Progenitor cell of endocrine pancreas (in vitro differentiated cells): ENCODE measurements at places on chromosomes 16 and 17.

DNA sequence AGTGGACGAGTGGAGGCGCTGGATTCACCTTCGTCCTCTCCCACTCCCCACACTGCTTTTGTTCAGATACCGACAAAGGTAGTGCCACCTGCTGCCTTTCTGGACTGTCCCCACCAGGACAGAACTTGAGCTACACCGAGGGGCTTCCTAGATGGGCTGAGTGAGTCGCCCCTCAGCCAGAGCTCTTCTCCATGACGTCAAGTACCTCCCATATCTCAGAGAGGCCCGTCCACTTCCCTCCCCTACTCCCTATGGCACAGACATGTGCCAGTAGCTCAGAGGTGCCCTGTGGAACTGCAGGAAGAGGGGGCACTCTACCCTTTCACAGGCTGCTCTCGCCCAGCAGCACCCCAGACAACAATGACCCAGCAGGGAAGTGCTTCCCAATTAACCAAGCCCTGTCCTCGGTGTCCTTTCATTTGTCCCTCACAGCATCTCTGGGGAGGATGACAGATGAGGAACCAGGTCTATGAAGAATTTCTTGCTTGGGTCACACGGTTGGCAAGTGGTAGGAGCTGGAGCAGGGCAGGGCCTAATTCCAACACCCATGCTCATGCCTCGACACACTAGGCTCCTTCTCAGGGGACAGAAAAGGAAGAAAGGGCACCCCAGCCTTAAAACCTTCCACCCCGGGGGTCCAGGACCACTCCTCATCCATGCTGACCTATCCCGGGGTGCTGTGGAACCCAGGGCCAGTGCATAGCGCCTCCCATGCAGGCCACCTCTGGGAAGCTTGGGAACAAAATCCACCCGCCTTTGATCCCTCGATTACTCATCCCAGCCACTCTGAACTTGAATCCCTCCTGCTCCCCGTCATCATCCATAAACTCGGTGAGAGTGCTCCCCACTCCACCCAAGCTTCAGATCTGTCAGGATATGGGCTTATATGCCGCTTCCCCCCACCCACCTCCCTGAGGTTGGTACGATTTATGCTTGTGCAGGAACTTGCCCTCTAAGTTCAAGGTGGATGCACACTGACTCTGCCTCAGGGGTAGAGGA, 51.7 kb downstream of the WNT3 start:
- DNase-seq, result no peak

- no peak for DNase-seq
These were observed 199.0 kb downstream of the MSI2 start for GRCh38 chr17:57455063-57455914.

DNA sequence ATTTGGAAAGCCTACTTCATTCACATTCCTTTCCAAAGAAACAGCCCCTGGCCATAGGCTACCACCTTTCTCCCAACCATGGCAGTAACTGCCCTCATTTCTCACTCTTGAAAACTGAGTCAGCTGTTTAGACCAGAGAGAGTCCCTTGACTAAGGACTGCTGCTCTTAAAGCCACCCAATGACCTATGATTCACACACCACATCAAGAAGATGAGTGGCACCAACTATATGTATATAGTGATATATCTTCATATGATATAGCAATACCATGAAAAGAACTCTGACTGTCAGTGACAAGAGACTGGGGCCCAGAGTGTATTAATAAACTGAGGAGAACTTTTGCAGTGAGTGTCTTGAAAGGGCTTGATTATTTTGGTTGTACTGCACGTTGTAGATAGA, 404.5 kb upstream of the ASIC2 start:
- DNase-seq, result no peak

DNA sequence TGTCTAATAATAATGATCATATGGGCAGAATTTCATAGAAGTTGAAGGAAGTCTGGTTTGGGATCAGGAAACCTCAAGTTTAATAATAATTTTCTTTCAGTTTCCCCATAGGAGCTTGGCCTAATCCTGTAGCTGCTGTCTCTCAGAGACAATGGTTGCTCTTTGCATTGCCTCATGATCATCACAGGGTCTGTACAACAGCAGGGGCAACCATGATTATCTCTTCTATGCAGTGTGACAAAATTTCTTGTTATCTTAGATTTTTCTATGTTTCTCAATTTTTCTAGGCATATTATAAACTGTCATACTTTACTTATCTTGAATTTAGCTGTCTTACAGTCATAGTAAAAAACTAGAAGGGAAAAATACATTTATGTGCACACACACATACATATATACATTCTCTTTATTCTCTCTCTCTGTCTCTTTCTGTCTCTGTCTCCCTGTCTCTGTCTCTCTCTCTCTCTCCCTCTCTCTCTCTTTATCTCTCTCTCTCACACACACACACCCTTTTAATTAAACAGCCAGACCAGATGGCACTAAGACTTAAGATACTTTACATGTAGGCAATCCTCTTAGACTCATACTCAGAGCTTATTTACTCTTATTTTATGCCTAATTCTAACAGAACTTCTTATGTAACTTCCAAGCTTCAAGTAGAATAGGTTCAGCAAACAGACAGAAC, 30.5 kb downstream of the SMIM36 start:
- DNase-seq, result no peak

- DNase-seq, result no peak
These were observed 162.2 kb upstream of the KCNJ16 start for GRCh38 chr17:69912805-69913204.

- DNase-seq, result no peak
These were observed 4.3 kb downstream of the CBLN1 start for GRCh38 chr16:49277386-49277742.

DNA sequence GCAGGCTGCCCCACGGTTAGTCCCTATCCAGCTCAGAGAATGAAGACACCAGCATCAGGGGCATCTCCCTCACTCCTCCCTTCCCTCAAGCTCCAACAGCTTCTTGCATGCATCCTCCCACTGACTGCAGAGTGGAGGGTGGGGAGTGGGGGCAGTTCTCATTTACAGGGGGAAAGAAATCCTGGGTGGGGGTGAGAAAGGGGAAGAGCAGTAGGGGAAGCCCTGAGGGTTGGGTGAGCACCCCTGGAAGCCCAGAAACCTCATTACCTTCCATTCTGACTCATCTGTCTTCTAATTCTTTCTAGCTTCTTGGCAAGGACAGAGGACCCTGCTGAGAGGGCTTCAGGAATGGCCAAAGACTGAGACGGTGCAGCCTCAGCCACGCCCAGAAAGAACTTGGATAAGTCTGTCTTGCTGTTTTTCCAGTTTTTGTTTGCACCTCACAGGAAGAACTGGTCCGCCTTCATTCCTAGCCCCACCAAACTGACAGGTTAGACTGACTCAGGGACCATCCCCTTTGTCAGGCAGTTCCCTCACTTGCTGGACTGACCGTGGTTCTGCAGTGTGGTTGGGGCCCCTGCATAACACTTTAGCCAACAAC, 52.5 kb upstream of the WSB1 start:
- no peak for DNase-seq

DNA sequence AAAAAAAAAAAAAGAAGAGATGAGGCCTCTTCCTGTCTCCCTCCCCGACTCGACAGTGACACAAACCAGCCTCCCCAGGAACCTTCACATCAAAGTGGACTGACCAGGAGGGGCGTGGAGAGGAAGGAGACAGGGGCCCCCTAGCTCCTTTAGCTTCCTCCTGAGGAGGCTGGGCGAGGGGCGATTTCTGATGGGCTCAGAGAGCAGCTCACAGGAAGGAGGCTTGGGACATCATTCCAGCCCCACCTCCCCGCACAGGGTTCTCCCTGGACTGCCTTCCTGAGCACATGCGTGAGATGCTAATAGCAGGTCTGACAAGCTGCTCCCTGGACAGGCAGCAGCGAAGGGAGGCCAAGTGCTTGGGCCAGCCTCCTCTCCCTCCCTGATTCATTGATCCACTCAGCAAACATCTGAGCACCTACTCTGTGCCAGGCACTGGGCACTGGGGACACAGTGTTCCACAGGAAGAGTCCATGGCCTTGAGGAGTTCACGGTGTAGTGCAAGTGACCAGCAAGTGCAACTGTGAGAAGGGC, 14.4 kb upstream of the DOK4 start:
- no peak for DNase-seq

- DNase-seq, result no peak
These were observed 6.4 kb downstream of the SHISA9 start for GRCh38 chr16:12907670-12908233.

GRCh38 chr17:65438708-65439294, 122.6 kb downstream of the AXIN2 start:
- no peak for DNase-seq

DNA sequence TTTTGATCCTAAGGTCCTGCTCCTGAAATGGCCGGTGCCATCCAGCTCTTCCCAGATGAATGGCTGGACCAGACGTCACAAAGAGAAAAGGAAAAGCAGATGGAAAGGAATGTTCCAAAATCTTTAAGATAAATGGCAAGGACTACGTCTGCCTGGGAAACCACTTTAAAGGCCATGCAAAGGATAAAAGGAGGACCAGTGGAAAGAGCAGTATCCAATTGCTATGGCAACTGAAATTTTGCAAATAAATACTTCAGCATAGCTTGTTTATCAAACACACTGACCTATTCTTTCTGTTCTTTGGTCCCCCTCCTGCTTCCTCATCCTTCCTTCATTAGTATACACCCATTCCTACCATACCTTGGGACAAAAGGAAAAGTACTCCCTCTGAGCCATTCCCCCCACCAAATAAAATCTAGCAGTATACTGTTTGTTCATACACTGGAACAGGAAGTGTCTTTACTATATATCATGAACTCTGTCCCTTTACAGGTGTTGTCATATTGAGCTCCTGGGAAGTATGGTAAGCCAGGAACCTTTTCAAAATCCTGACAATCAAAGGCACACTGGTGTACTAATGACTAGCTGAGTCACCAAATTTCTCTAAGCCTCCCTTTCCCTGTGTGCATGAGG, 37.2 kb upstream of the NUFIP2 start:
- no peak for DNase-seq

DNA sequence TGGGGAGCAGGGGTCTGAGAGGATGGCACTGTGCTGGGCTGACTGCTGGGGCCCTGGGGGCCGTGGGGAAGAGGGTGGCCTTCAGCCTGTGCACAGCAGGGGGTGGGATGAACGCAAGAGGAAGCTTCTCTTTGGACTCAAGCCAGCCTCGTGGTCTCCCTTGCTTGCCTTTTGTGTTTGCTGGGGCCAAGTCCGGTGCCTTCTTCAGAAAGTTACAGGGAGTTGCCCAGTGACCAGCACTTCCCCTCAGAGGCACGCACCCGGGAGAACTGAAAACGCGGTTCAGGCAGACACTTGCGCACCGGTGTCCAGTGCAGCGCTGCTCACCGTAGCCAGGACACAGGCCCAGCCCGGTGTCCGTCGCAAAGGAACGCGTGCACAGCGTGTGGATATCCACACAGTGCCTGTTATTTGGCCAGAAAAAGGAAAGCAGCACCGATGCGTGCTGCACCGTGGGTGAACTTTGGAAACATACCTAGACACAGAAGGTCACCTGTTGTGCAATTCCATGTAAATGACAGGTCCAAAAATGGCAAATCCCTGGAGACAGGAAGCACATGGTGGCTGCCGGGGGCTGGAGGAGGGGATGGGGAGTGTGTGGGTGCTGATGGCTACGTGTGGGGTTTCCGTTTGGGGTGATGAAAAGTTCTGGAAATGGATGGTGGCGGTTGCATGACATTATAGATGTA, 29.4 kb upstream of the NUDT16L1 start:
- DNase-seq, result no peak

- no peak for DNase-seq
These were observed 77.2 kb downstream of the CNGB1 start for GRCh38 chr16:57893559-57894389.

DNA sequence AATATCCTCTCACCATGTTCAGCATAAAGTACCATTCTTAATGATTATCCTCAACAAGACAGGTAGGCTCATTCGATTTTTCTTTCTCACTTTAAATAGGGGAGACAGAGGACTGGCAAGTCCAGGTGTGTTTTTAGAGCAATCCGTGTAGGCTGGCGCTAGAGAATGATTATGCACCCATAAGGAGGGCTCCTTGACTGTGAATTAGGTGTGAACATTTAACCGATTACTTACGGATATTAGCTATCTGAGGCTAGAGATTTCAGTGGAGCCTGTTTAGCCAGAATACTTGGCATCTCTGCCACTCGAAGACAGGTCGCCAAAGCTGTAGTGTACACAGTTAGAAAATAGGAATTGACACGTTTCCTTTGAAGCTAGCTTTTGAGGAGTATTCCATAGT, 1.9 kb downstream of the SEC14L1 start:
- no peak for DNase-seq

GRCh38 chr16:77736879-77737278, 14.6 kb downstream of the NUDT7 start:
- DNase-seq, result no peak

GRCh38 chr17:2542056-2542455, 30.4 kb upstream of the METTL16 start:
- DNase-seq, result no peak

- no peak for DNase-seq
These were observed 2.4 kb downstream of the PRSS22 start for GRCh38 chr16:2855536-2855935.

DNA sequence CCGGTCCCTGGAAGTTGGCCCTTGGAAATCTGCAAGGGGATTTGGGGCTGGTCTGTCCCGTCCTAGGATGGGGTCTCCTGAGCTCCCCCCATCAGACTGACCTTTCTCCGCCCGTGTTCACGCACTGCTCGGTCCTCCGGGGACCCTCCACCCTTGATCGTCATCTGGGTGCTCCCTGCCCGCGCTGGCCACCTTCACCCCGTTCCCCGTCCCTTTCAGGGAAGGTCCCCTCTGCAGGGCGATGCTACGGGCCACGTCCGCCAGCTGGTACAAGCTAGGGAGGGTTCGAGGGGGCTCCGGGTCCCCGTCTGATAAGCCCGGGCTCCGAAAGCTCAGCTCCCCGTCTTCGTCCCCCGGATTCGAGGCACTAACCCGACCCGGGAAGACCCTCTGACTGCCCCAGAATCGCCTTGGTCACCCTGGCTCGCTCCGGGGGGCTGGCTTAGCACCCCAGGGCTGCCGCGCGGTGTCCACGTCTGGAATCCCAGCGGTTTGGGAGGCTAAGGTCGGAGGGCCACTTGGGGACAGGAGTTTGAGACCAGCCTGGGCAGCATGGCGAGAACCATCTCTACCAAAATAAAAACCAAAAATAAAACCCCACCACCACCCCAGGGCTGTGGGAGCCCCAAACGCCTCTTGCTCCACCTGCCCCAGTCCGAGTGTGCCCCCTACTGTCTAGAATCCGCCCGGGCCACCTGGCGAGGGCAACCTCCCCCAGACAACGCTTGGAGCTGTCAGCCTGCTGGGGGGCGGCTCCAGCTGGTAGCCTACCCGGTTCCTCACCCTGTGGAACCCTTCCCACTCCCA, 1.1 kb upstream of the SLC43A2 start:
- no peak for DNase-seq
